ENCODE measurements at places on chromosomes 1 and 21. TPM values are rescaled to one million over a fixed set of nuclear protein-coding genes. Genes with fewer than 3 reads are reported as not detected.
A peak's percentile ranks its signal among the peaks of the same experiment; 100 is the strongest.

DNA sequence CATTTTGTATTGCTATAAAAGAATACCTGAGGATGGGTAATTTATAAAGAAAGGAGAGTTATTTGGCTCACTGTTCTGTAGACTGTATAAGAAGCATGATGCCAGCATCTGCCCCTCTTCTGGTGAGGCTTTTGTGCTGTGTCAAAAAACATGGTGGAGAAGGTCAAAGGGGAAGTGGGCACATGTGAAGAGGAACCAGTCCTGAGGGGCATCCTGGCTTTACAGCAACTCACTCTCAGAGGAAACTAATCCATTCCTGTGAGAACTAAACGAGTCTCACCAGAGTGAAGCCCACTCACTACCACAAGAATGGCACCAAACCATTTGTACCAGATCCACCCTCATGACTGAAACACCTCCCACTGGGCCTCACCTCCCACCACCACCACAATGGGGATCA lies 18.8 kb upstream of the SELP start:
- DNase-seq: no peak

GRCh38 chr21:35953597-35953996 lies 106.7 kb downstream of the SETD4 start:
- DNase-seq: no peak

DNA sequence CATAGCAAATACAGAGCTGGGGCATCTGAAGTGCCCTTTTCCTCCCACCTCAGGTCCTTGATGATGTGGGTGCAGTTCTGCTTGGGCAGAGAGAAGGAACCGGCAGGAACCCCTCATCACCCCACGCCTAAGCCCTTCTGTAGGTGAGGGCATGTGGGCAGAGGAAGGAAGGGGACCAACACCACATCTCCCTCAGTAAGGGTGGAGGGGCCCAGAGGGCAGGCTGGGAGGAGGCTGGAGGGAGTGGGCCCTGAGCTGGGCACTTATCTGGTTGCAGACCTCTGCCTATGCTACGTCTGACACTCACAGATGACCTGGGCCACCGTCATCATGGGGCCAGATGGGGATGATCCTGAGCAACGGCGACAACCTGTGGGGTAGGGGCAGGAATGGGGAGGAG lies 11.0 kb downstream of the ZNF687 start:
- no peak for DNase-seq

The PLA2G5 gene
- 0.69 TPM for total RNA-seq

- DNase-seq: no peak
Observed at GRCh38 chr21:32207406-32207716, 71.5 kb downstream of the MIS18A start.

- peak; percentile 90 for DNase-seq
Observed at GRCh38 chr1:95117207-95118066, at the start of gene TLCD4. Gene TLCD4 (plus strand): TSS chr1:95117355. CDS start chr1:95143902, 26,547 bp downstream.

- DNase-seq: peak; percentile 98
Observed at GRCh38 chr1:32350785-32351398, 11.4 kb downstream of the FAM229A start.

- no peak for DNase-seq
Observed at GRCh38 chr1:31650161-31651088, 5.7 kb upstream of the PEF1 start.

DNA sequence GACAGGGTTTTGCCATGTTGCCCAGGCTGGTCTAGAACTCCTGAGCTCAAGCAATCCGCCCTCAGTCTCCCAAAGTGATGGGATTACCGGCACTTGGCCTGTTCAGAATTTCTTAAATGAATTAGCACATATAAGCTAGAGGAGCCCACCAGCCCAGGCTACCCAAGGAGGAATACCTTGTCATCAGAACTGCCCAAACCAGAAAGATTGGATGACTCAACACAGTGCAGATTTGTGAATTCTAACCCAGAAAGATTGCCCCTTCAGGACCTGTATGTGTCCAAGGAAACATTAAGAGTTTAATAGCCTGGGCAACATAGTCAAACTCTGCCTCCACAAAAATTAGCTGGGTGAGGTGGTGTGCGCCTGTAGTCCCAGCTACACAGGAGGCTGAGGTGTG lies 14.0 kb upstream of the LIN9 start:
- DNase-seq: no peak

DNA sequence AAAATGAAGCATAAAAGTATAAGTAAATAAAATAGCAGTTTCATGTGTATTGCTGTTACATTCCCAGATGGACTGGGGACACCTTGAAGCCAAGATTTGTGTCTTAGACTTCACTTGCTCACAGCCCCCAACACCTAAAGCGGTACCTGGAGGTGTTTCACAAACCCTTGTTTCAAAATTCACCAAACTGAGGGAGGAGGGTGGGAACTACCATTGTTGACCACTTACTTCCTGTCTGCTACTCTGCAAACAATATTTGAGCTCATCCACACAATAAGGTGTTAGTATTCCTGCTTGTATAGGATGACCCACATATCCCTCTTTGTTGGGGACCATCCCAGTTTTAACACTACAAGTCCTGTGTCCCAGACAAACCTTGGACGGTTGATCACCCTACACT lies 115.9 kb upstream of the SYT6 start:
- no peak for DNase-seq

- DNase-seq: no peak
Observed at GRCh38 chr1:233442026-233442780, 114.7 kb downstream of the MAP3K21 start.

GRCh38 chr1:34914958-34915357 lies 14.5 kb downstream of the DLGAP3 start:
- DNase-seq: no peak

- no peak for DNase-seq
Observed at GRCh38 chr1:206785182-206785765, 13.0 kb upstream of the IL10 start.

DNA sequence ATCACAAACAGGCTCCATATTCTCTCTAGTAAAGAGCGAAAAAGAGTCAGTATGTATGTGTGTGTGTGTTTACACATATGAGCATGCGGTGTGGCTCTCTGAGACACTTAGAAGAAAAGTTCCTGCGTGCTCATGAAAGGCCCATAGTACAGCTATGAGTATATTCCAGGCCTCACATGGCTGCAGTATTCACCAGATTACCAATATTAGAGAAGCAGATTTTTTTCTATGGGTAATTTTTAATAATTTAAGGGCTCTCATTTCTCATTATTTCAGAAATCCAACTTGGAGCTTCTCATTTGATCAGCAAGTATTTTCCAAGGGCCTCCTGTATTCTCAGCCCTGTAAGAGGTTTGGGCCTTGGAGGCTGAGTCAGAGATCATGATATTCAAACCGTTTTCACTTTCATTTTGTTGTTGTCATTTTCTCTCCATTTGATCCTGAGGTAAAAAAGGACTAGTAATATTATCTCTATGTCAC lies 232.9 kb upstream of the SGIP1 start:
- no peak for DNase-seq

The WNT4 gene
- 0.33 TPM for total RNA-seq
